Left colon (tissue), 2 donors: ENCODE measurements at places on chromosomes 4 and X.

- no peak for DNase-seq
Observed at GRCh38 chrX:10974920-10975319, 136.2 kb upstream of the HCCS start.

GRCh38 chr4:81839347-81840042 is 367.8 kb upstream of the RASGEF1B start:
- no peak for DNase-seq

DNA sequence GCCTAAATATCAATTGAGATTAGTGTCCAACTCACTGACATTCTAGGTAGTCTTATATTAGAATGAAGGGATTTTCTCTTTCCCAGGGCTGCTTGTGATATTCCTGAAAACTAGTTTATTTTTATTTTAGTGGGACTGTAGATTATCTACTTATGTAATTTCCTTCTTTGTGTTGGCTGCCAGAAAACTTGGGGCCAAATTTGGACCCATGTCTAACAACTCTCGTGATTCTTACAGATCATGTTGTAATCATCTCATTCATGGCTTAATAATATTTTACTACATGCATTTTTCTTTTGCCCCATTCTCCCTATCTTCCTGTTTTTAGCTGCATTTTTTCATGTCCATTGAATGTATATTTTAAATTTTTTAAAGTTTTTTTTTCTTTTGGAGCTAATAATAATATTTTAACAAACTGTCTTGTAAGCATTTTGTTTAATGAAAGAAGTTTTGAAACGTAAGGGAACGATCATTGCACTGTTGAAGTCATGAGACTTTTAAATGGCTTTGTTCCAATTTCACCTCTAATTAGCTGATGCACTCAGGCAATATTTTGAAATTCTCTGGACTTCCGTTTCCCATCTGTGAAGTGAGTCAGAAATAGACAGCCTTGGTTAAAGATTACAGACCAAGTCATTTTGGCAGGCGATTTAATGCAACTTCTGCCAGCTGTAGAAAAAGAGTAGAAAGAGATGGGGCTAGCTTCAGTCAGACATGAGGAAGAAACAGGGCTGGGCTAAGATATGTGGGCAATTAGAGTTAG is 14.3 kb upstream of the TDO2 start:
- DNase-seq: no peak

DNA sequence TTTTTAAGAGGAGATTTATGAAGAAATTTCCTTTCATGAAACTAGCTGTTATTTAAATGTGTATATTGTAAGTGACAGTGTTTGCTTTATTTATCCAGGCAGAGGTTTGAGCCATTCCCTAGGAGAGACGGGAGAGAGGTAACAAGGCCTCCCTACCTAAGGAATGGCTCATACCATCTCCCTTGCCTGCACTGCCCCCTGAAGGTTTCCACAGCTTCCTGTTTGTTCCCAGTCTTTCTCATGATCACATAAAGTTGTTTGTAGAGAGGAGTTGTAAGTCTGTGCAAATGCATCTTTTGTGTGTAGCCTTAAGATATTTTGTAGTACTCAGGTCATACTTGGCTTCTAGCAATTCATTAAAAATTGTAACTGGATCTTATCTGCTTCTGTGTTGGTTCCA is 1504.5 kb upstream of the PCDH10 start:
- no peak for DNase-seq
